DMS 273 treated with DMSO at 0.1 percent for 48 hours (cell line): ENCODE measurements at places on chromosomes 3 and 15.

GRCh38 chr15:42716125-42716524 is 20.8 kb downstream of the CDAN1 start:
- DNase-seq = no peak

- DNase-seq = no peak
Measured at GRCh38 chr3:177597311-177598096, 400.2 kb upstream of the TBL1XR1 start.

DNA sequence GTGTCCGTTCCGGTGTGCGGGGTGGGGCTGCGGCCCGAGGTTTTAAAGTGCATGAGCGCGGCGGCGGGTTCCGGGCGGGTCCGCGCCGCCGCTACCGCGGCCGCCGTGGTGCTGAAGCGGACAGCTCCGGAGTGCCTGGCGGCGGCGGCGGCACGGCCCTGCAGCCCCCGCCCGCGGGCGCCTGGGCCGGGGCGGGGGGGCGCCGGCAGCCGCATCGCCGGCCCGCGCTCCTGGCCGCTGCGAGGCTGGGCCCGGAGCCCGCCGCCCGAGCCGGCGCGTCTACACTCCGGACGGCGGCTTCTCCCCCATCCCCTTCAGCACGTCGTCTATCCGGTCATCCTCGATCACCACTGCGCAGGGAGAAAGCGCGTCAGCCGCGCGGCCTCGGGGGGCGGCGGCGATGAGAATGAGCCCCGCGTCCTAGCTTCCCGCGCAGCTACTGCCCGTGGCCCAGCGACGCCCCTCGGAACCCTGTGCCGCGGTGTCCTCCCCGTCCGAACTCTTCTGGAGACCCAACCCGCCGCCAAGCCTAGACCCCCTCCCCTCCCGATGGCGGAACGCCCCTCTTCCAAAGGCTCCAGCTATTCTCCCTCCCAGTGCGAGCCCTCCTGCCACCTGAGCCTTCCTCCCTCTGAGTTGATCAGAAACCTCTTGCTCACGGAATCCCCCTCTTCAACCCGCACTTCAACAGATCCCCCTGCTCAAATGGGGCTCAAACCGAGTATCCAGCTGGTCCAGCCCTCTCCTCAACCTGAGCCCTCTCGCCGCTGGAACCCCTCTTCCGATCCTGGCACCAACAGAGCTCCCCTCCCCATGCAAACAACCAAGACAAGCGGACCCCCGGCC is 1.3 kb downstream of the CAMK2N2 start:
- DNase-seq = no peak

DNA sequence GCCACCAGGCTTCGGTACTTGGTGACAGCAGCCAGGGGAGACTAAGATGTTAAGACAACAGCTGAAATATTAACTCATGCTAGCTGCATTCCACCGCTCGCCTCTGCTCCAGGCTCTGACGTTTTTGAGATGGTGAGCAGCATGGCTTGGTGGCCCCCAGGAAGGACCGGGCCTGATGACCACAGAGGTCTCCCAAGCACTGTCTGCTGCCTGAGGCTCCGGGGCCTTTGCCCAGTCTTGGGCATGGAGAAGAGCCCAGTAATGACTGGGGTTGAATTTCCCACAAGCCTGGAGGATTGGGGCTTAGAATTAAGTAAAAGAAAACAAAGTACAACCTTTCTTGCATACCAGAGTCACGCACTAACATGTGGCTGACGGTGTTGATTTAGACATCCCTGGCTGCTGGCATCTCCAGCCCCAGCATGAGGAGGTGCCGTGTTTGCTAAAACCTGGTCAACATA is 243.6 kb upstream of the LYSMD4 start:
- no peak for DNase-seq

DNA sequence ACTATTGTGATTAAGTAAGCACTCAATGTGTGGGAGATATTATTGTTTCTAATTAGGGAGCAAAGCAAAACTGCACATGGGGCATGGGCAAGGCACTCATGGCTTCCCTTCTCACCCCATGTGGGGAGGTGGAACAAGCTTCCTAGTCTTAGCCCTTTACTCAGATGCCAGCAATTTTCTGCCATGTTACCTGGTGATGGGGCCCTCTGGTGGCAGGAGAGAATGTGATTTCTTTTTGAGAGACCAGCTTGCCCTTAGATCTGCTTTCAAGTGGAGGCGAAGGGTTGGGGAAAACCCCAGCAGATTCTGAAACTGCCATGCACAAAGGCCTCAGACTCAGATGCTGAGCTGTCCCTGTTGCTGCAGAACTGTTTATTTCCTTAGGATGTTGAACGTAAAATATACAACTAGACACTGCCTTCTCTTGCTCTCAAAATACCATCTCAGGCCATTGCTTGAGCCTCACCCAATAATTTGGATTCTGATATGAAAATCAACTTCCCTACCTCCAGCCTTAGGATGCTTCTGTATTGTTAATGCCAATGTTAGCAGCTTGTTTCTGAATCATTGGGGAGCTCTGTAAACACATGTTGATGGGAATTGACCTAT is 130.2 kb upstream of the TPRG1 start:
- peak; percentile 39 for DNase-seq

- no peak for DNase-seq
Measured at GRCh38 chr3:119967353-119968006, 126.8 kb downstream of the GSK3B start.

GRCh38 chr15:70240082-70240481 is 142.4 kb upstream of the TLE3 start:
- DNase-seq = no peak

DNA sequence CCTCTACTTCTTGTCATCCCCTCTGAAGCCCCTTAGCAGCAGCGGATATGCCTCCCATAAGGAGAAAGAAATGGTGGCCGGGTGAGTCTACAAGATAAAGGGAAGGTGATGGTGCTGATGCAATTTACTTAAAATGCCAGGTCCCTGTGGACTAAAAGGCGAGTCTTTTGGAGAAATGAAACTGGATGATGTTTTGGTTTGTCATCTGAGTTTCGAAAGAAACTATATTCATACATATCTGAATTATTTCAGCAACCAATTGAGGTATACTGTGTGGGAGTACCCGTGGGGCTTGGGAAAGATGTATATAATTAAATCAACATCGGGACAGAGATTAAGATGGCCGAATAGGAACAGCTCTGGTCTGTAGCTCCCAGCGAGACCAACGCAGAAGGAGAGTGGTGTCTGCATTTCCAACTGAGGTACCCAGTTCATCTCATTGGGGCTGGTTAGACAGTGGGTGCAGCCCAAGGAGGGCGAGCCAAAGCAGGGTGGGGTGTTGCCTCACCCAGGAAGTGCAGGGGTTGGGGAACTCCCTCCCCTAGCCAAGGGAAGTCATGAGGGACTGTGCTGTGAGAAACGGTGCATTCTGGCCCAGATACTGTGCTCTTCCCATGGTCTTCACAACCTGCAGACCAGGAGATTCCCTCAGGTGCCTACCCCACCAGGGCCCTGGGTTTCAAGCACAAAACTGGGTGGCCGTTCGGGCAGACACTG is 210.6 kb upstream of the CHRM5 start:
- no peak for DNase-seq

- no peak for DNase-seq
Measured at GRCh38 chr3:7977245-7978086, 524.2 kb upstream of the LMCD1 start.
